Jurkat, Clone E6-1 (cell line): ENCODE measurements at places on chromosomes 6 and 20.

DNA sequence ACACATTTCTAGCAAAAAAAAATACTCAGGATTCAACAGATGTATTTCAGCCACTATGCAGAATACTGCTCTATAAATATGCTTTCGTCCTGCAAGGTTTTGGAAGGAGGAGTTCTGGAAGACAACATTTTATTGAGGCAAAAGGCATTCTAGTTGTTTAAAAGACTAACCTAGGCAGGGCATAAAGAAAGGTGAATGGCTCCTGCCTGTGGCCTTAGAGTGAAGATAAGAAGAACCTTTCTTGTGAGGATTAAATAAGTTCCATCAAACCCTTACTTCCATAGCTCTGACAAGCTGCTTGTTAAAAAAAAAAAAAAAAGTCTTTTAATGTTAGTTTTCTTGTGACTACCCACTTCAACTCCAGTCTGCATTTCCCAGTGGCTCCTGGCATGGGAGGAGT is 139.8 kb downstream of the ADGRB3 start:
- DNase-seq, result no peak

- peak; percentile 60 for DNase-seq
Observed at GRCh38 chr6:111057074-111057752, 30.1 kb upstream of the SLC16A10 start.

DNA sequence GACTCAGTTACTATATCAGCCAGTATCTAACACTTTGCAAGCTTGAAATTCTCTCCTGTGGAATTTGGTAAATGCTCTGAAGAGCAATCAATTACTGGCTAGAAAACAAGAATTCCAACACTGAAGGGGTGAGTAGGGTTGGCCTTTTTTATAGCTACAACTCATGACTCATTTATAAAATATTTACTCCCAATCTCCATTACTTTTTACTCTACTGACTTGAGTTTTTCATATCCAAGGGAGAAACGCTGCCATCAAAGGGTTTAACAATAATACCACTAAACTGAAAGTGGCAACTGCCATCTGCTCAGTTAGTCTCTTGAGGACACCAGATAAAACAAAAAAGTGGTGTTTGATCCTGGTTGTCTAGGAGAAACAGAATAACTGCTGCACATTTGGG is 203.1 kb downstream of the UBE3D start:
- DNase-seq, result peak; percentile 59

DNA sequence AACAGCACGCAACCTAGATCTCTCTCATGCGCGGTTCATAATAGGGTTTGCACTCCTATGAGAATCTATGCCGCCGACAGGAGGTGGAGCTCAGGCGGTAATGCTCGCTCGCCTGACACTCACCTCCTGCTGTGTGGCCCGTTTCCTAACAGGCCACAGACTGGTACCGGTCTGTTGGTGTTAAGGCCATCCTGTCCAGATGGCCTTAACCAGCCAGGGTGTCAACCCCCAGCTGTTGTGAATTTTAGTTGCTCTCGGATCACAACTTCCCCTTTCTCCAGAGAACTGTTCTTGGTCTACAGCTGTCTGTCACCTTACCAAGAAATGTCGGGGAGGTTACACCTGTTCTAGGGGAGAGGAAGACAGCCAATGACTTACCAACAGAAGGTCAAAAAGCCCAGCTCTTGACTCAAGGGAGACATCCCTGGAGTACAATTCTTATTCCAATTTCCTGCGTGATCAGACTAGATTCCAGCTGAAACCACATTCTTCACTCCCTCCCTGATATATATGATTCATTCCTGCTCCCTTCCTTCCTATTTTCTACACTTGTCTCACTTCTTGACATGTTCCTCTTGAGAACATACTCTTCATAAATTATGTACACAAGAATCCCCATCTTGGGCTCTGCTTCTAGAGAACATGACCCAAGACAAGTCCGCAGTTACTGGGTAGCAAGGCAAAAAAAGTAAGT is 23.1 kb upstream of the DNAAF9 start:
- DNase-seq, result no peak

DNA sequence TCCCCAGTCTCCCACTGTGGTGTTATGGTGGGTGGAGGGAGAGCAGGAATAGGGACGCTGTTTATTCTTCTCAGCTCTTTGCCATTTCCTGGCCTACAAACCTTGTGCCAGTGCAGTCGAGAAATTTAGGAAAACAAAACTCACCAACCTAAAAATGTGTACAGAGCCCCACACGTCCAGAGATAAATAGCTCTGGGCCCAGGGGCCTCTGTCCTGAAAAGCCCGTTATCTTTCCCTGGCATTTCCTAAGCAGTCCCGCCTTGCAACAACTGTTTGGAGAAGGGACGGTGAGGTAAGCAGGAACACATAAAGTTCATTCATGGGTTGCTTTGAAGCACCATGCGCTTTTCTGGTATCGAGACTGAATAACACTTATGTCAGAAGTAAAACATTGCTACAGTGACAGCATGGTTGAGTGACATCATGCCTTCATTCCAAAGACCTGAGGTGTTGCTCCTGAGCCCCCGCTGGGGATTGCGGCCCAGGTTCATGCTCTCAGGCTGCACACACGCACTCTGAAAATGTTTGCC is 80.1 kb upstream of the NXT1 start:
- no peak for DNase-seq

DNA sequence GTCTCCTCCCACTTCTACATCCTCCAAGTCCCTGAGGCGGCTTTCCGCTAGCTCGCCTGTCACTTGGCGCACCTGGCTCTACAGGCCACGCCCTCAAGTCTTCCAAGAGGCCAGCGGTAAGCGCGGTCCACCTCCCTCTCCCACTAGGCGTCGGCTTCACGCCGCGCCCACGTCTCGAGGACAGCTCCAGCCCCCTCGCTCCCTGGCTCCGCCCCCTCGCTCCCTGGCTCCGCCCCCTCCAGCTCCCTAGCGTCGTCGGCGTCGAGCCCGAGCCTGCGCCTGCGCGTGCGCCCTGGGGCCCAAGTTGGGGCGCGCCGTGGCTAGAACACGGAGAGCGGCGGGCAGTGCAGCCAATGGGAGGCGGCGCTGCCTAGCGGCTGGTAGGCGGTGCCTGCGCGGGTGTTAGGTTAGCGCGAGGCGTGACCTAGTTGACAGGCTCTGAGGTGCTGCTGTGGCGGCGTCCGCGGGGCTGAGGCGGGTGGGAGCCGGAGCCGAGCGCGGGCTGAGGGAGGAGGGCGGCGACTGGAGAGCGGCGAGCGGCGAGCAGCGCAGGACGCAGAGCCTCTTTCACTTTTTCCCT is at the start of gene MACROD2:
Gene MACROD2, plus strand, starts transcription at position 431 of the 580 bp plus-strand sequence.
- DNase-seq, result no peak

- DNase-seq, result peak; percentile 70
Observed at GRCh38 chr6:2764610-2765165, 505 bp upstream of the WRNIP1 start.

DNA sequence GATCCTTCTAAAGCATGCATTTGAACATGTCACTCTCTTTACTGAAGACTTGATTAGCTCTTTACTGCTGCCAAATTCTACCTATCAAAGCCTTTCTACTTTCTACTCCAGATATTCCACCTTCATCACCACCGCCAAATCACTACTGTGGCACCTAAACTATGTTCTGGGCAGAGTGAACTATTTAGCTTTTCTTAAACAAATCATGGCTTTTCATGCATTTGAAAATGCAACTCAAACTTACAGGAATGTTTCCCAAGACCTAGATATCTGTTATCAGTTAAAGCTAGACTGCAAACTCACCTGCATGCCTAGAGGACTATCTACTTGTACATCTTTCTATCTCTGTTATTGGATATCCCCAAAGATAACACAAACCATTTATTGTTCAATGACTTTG is 109.3 kb downstream of the MAFB start:
- no peak for DNase-seq

- DNase-seq, result no peak
Observed at GRCh38 chr6:87828044-87828443, 126.0 kb upstream of the AKIRIN2 start.

DNA sequence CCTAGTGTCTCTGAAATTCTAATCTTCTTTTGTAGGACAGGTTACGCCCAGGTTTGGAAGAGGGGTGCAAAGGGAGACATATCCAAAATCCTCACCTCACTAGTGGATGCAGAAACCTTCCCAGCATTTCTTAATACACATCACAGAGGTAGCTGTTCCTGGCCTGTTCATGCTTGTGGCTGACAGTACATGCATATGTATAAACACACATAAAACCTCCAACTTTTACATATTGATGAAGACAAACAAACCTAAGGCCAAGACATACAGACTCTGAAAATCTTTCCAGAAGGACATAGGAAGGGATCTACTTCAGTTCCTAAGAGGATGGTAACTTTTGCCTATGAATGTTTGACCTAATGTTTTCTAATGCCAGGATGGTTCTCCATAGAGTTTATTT is 872.1 kb upstream of the FLRT3 start:
- no peak for DNase-seq

GRCh38 chr20:1810926-1811620 is 84.1 kb upstream of the SIRPA start:
- DNase-seq, result no peak

DNA sequence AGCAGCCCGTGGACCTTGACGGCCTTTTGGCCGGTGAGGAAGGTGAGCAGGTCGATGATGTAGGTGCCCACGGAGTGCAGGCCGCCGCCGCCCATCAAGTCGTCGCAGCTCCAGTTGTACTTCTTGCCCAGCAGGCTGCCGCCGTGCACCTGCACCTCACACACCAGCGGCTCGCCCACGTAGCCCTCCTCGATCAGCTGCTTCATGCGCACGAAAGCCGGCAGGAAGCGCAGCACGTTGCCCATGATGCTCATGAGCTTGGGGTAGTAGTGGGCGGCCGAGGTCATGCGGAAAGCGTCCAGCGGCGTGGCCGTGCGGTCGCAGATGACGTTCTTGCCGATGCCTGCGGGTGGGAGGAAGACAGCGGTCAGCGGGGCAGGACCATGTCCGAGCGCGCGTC is 37.0 kb upstream of the TBC1D7 start:
- no peak for DNase-seq

GRCh38 chr6:134962421-134962820 is 12.5 kb upstream of the ALDH8A1 start:
- no peak for DNase-seq

GRCh38 chr6:12595161-12595811 is 121.3 kb upstream of the PHACTR1 start:
- no peak for DNase-seq

GRCh38 chr6:69105288-69105687 is 470.2 kb downstream of the ADGRB3 start:
- no peak for DNase-seq

- no peak for DNase-seq
Observed at GRCh38 chr6:74912234-74912633, 293.6 kb downstream of the COL12A1 start.

- DNase-seq, result no peak
Observed at GRCh38 chr6:90019216-90019615, 124.9 kb downstream of the GJA10 start.

GRCh38 chr6:31556307-31556706 is 8.9 kb downstream of the NFKBIL1 start:
- peak; percentile 84 for DNase-seq

DNA sequence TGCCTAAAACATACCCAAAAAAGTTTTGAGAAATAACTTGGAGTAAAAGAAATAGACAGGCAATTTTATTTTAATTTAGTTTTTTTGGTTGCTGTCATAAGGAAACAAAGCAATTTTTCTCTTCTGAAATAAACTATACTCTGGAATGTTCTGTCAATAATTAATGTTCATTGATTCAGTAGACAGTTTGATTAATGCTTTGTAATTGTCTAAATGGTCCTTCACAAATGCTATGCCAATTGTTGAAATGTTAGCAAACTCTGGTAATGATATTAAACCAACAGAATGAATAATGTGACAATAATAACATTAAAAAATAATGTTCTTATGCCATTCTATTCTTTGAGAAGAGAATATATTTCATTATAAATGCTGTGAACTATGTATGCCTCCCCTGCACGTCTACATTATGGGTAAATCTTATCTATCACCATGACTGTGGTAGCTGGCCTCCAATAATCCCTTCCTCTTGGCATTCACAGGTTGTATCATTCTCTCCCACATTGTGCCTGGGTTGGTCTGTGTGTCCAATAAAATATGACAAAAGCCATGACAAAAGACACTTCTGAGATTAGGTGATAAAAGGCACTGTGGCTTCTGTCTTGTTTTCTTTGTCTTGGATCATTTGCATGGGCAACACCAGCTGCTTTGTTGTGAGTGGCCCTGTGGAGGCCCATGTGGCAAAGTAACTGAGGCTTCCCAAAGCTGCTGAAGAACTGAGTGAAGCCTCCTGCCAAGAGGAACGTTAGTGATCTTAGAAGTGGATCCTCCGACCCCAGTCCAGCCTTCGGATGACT is 25.1 kb downstream of the IL20RA start:
- no peak for DNase-seq

DNA sequence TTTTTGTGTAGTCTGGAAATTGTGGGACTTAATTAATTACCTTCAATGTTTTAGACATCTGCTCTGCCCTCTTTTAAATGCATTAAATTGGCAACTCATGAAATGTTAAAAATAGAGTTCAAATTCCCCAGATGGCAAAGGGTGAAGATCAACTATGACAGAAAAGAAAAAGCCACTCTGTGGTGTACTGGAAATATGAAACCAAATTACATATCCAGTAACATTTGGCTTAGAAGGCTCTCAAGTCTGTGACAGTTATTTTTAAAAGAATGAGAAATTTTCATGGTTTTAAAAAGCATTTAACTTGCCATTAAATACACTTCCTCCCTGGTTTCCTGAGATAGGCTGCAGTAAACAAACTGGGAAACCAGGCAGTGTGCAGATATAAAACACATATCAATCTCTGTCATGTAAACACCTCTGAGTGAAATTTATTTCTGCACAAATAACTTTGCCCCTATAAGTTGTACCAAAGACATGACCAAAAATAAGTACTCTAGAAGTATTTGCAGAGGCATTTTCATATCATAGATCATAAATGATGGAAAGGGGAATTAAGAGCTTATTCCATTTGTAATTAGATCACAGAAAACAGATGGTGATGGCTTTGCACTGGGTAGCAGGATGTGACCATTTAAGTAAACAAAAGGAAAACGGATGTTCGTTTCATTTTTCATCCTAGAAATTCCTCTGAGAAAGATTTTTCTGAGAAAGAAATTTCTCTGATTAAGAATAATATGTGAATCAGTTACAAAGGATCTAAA is 360.1 kb downstream of the SAMD5 start:
- DNase-seq, result no peak

DNA sequence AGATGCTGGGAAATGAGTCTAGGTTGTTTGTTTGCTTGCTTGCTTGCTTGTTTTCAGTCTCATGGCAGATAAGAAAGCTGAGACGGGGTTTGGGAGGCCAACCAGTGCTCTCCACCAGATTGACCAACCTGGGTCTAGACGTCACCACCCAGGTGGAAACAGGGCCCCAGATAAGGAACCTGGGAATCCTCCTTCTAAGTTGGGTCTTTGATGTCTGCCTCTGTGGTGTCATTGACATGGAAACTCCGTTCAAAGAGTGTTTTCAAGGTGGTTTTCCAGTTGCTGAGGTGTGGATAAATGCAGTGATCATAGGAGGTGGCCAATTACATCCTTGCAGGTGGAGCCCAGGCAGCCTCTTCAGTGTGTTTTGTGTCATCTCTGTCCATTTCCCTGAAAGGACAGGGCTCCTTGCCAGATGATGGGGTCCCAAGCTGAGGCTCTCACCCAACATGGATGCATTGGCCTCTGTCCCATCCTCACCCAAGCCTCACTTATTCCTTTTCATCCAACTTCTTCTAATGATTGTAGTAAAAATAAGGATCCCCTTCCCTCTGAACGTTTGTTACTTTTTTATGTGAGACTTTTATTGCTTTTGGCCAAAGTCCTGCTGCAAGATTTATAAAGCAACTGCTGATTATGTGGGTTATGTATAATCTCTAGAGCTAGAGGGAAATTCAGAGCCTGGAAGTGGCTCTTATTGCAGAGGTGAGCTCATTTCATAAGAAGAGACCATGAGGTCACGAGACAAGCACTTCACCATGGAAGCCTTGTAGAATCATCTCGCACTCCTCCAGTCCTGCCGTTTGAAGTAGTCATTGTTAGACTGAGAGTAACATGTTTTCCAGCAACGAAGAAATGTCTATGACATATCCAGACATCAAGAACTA is 32.0 kb upstream of the SYNDIG1 start:
- DNase-seq, result no peak
